ENCODE measurements at places on chromosomes 11 and 22.
A peak's percentile ranks its signal among the peaks of the same experiment; 100 is the strongest.

DNA sequence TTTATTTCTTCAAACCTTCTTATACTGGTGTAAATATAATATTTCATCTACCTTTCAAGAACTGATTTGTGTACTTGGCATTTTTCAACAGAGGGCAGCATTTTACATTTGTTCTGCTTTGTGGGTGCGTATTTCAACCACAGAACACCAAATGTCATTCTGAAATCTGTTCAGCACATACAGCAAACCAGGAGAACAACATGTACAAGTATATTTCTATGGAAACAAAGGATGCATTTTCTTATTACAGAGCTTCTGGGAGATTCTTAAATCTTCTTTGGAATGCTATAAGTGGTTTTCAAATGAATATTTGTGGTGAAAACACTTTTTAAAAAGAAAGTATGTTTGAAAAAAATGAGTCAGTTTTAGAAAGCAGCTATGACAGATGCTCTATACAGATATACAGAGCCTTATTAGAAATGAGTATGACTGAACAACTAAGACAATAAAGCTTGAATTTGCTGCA lies 946.0 kb downstream of the FAM181B start:
- no peak for DNase-seq

GRCh38 chr22:40107851-40108378 lies 69.8 kb upstream of the TNRC6B start:
- DNase-seq: peak; percentile 46

GRCh38 chr11:2426826-2427521 lies 17.3 kb downstream of the TRPM5 start:
- DNase-seq: no peak

- no peak for DNase-seq
These were observed 2.0 kb upstream of the CEP126 start for GRCh38 chr11:101912823-101913284.

DNA sequence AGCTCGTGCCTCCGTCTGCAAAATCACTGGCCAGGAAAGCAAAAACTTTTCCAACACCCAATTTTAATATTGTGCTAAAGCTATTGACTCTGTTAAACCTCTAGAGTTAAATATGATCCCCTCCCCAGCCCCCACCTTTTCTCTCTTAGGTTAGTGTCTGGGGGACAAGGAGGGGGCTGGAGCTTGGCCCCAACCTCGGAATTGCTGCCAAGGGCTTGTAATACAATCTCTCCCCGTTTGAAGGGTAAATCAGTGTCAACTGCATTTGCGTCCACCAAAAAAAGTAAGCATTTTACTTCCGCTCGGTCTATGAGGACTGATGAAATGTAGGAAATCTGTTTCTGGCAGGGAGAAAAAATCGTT lies at the start of gene GAS2:
TSS of gene GAS2 (plus strand) at position 287 of the 363 bp plus-strand sequence. CDS start 8,259 bp downstream, outside the sequence.
- DNase-seq: no peak

Data from adrenal gland (tissue), 19 donors.